ENCODE measurements at places on chromosomes 13 and 19. TPM values are rescaled to one million over a fixed set of nuclear protein-coding genes. Genes with fewer than 3 reads are reported as not detected.

OVOL3 gene
- total RNA-seq, result not detected

GYS1 gene
- 82.0 TPM for total RNA-seq

KASH5 gene
- total RNA-seq, result not detected

LILRA5 gene
- 23.0 TPM for total RNA-seq

CRX gene
- not detected for total RNA-seq

MICOS13 gene
- 75.4 TPM for total RNA-seq

DNAAF3 gene
- total RNA-seq, result 0.48 TPM

VASP gene
- total RNA-seq, result 104 TPM

ADAMTS10 gene
- 19.0 TPM for total RNA-seq

PCDH17 gene
- 1.7 TPM for total RNA-seq

HIPK4 gene
- 0.29 TPM for total RNA-seq

ODAD3 gene
- 0.35 TPM for total RNA-seq

PSG2 gene
- not detected for total RNA-seq

TICAM1 gene
- 13.6 TPM for total RNA-seq

ICAM4 gene
- 2.3 TPM for total RNA-seq

PTPRH gene
- total RNA-seq, result 1.00 TPM

ZIK1 gene
- 2.4 TPM for total RNA-seq

EBI3 gene
- total RNA-seq, result 5.8 TPM

IGSF23 gene
- not detected for total RNA-seq

SELENOV gene
- not detected for total RNA-seq

ZNF559 gene
- total RNA-seq, result 9.7 TPM

CBARP gene
- total RNA-seq, result 6.2 TPM

CEACAM7 gene
- total RNA-seq, result not detected

All from mesenteric fat pad (tissue), 1 donor.